ENCODE measurements at places on chromosomes 11 and 22. TPM values are rescaled to one million over a fixed set of nuclear protein-coding genes. Genes with fewer than 3 reads are reported as not detected.

DNA sequence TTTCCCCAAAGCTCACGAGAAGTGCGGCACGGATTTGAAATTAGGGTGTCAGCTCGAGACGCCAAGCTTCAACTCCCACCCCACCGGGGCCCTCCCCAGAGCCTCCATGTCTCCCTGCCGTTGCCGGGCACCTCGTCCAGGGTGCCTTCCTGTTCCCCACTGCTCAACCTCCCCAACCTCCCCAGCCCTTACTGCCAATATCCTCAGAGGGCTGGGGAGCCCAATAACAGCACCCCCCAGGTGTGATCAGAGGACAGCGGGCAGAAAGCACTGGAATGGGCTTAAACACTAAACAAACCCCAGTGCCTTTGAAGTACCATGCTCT is 1336.4 kb downstream of the TBC1D22A start:
- peaks cover 3% of the 10 kb centered on the region for H3K36me3 ChIP-seq
- no peak for DNase-seq
- H3K4me3 ChIP-seq = peak overlapping the region; percentile 40
- peaks cover 27% of the 10 kb centered on the region for H3K27me3 ChIP-seq

DNA sequence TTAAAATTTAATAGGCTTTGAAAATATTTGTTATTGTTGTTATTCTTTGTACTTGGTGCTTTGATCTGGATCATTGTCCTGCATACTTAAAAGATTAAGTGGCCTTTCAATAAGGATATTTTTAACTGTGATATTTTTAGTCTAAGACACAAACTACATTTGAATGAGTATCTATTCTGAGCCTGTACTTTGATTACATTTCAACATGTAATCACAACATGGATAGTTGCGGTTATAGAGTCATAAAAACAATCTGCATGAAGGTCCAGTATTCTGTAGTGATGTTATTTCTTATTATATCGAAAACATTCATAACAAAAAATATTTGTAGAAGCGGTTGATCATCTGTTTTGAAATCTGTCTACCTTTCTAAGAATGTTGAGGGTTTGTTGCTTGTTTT is 58.6 kb downstream of the HIPK3 start:
- peaks cover 4% of the 10 kb centered on the region for H3K36me3 ChIP-seq
- no peak for DNase-seq
- H3K4me1 ChIP-seq = peaks cover 10% of the 10 kb centered on the region
- H3K27ac ChIP-seq = no peak overlapping the region

The ZNF215 gene
- 1.8 TPM for total RNA-seq

The POU2AF1 gene
- total RNA-seq = 81.0 TPM

The CHRNA10 gene
- 2.6 TPM for total RNA-seq

Measured in activated T-helper 1 cell treated with anti-CD3 and anti-CD28 coated beads, Interleukin-12 subunit alpha, Interleukin-12 subunit beta, Interleukin-2, Interleukin-4 antibody, amounts not matched to agents 30 ng/mL and 10 ng/mL and 1 ng/mL, durations not matched to agents 14 hours and 24 hours and 36 hours (primary cell).